Amniotic stem cell (primary cell): ENCODE measurements at places on chromosomes 4 and X.

DNA sequence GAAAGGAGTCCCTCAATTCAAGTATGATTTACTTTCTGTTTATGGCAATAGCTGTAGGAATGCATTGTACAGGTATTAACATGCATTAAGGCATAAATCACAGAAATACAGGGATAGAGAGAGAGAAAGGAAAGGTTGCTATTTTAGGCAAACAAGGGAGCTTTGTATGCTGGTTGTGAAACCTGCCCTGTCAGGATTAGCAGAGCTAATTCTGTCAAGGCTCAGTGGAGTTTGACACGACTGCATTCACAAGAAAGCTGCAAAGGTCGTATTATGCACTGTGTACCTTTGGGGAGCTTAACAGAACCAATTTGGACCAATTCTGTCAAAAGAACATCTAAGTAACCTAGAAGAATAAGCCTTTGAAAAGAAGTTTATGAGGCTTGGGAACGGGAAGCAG, 239.3 kb downstream of the GRIA2 start:
- DNase-seq: no peak

DNA sequence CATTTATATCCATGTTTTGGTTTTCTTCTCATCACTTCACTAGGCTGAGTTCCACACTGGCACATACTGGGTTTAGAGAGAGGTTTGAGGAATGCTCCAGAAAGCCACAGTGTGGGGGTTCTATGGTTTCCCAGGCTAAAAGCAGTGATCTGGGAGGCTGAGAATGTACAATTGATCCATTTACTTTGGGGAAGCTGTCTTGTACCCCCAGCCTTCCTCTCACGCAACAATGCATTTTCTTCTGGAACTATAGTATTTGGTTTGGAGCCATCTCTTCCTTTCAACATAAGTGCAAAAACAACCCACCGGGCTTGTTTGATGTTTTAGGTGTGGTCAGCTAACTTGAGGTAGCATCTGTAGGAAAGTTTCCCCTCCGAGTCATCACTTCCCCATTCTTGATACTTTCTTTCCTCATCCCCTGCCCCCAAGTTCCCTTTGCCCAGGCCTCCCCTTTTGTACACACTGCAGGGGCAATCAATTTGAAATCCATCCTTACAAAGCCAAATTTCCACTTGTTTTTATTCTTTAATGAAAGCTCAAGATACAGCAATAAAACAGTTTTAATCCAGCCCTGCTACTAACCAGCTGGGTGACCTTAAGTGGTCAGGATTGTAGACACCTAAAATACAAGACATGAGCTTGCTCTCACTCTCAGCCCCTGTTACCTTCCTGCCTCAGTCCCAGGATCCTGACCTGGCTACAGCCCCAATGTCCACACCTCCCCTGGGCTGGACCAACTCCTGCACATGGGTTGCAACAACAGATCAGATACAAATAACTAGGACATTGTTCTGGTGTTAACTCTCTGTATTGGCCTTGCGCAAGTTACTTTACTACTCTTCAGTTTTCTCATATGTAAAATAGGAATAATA, 109.2 kb downstream of the FHDC1 start:
- no peak for DNase-seq

- no peak for DNase-seq
These were observed 94.2 kb downstream of the CBLL2 start for GRCh38 chrX:22366906-22367305.

- no peak for DNase-seq
These were observed 134.7 kb downstream of the KLF8 start for GRCh38 chrX:56366901-56367300.

DNA sequence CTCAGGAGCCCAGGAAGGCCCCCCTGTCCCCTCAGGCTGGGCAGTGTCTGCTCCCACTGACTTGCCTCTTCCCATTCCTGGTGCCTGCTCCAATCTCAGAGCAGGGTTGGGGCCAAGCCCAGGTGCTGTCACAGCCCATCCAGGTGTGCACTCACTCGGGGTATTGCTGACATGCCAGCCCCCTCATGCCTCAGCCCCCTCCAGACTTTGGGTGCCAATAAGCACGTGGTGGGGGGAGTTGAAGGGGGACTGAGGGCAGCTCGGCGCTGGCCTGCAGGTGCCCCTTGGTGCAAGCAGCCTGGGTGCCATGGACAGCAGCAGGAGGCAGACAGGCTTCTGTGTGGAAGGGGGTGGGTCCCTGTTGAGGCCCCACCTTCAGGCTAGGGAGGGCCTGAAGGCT, 28.4 kb downstream of the NAA11 start:
- DNase-seq: no peak

DNA sequence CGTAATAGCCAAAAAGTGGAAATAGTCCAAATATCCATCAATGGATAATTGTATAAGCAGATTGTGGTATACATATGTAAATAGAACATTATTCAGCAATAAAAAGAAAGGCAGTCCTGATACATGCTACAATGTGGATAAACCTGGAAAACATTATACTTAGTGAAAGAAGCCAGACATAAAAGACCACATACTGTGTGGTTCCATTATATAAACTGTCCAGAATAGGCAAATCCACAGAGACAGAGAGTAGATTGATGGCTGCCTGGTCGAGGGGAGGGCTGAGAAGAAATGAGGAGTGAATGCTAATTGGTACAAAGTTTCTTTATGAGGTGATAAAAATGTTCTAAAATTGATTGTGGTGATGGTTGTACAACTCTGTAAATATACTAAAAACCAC, 397.4 kb upstream of the RPS6KA3 start:
- no peak for DNase-seq

DNA sequence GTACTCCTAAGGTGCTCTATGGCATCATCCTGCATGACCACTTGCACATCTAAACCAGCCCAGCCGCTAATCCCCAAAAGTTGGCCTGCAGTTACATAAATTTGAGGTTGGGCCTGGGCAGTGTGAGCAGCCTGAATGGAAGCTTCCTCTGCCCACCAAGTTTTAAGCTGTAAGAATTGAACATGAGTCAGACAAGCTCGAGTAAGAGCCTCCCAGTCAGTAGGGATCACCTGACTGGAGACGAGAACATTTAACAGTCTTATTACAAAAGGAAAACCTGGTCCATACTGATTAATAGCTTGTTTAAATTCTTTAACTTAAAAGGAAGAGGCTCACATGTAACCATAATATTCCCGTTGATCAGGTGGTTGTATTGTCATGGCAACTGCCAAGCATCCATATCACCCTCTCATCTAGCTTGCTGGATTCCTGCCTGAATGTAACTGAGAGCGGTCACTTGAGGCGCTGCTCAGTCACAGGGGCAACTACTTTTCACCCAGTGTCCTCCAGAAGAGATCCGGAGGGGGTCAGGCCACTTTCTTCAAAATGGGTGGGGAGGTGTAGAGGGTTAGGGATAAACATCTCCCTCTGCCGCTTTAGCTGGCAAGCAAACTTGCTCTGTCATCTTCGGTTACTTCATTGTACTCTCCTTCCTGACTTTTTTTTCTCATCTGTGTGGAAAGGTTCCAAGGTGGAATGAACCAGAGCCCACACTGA, 56.6 kb upstream of the WDR1 start:
- no peak for DNase-seq

DNA sequence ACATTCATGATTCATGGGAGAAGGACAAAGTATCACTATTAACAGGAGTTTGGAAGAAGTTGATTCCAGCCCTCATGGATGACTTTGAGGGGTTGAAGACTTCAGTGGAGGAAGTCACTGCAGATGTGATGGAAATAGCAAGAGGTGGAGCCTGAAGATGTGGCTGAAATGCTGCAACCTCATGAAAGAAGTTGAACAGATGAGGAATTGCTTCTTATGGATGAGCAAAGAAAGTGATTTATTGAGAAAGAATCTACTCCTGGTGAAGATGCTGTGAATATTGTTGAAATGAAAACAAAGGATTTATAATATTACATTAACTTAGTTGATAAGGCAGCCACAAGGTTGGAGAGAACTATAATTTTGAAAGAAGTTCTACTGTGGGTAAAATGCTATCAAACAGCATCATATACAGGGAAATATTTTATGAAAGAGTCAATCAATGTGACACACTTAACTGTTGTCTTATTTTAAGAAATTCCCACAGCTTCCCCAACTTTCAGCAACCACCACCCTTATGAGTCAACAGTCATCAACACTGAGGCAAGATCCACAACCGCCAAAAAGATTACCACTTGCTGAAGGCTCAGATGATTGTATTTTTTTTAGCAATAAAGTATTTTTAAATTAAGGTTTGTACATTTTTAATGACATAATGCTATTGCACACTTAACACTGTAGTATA, 302.6 kb downstream of the CBLL2 start:
- no peak for DNase-seq

DNA sequence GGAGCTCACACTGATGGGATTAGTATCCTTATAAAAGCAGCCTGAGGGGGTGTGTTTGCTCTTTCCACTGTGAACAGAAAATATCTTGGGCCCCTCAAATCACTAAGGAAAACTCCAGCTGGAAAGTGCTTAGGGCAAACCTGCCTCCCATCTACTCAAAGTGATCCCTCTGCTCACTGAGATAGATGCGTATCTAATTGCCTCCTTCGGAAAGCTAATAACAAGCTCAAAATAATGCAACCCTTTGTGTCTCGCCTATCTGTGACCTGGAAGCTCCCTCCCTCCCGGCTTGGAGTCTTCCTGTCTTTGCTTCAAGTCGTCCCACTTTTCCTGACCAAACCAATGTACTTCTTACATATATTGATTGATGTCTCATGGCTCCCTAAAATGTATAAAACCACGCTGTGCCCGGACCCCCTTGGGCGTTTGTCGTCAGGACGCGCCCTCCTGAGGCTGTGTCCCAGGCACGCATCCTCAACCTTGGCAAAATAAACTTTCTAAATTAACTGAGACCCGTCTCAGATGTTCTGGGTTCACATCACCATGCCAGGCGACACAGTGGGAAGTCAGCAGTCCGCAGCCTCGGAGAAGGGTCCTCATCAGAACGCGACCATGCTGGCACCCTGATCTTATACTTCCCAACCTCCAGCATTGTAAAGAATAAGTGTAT, 34.1 kb upstream of the SORCS2 start:
- DNase-seq: no peak
